ENCODE measurements at places on chromosomes 6 and 20. TPM values are rescaled to one million over a fixed set of nuclear protein-coding genes. Genes with fewer than 3 reads are reported as not detected.

- peak; percentile 85 for DNase-seq
Observed at GRCh38 chr20:37538003-37538402, 10.3 kb upstream of the BLCAP start.

- no peak for DNase-seq
Observed at GRCh38 chr6:79461205-79461604, 76.0 kb downstream of the LCA5 start.

The GRM4 gene
- not detected for total RNA-seq

DNA sequence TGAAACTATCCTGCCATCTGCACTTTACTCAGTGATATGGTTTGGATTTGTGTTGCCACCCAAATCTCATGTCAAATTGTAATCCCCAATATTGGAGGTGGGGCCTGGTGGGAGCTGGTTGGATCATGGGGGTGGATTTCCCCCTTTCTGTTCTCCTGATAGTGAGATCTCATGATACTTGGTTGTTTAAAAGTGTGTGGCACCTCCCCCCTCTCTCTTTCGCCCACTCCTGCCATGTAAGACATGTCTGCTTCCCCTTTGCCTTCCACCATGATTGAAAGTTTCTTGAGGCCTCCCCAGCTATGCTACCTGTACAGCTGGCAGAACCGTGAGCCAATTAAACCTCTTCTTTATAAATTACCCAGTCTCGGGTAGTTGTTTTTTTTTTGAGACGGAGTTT is 18.0 kb downstream of the PIGT start:
- DNase-seq: no peak

The RCAN2 gene
- 0.48 TPM for total RNA-seq

DNA sequence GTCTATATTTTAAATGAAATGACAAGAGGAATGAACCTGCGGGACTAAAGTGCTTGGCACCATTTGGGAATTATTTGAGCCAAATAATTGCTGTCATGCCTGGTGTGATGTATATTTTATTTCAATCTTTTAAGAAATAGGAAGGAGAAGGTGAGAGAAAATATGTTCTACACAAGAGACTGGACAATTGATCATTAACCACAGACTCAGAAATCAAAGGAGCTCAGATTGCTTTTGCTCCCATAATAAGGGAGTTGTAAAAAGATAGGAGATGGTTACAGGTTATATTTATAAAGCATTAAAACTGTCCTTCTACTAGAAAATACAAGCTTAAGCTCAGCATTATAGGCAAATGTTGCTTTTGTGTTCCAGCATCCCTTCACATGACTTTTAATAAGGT is 515.2 kb upstream of the SULF2 start:
- DNase-seq: no peak

GRCh38 chr6:148967541-148967956 is 220.7 kb downstream of the UST start:
- no peak for DNase-seq

The SMLR1 gene
- not detected for total RNA-seq

DNA sequence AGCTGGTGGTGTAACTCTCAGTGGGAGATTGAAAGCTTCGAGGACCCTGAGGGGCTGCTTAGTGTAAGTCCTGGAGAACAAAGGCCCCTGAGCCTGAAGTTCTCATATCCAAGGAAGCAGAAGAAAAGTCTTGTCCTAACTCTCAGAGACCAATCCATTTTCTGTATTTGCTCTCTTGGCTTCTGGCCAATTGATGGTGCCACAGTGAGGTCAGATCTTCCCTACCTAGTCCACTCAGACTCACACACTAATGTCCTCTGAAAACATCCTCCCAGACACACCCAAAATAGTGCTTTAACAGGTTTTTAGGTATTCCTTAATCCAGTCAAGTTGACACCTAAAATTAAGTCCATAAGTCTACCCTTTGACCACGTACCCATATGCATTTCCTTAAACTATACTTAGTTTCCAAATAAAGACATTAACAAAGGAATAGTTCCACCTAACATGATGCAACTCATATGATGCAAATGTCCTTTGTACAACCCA is 29.4 kb downstream of the ZNF292 start:
- no peak for DNase-seq

- DNase-seq: no peak
Observed at GRCh38 chr6:140821196-140821595, 1311.5 kb upstream of the GJE1 start.

The CD40 gene
- total RNA-seq: 0.72 TPM

DNA sequence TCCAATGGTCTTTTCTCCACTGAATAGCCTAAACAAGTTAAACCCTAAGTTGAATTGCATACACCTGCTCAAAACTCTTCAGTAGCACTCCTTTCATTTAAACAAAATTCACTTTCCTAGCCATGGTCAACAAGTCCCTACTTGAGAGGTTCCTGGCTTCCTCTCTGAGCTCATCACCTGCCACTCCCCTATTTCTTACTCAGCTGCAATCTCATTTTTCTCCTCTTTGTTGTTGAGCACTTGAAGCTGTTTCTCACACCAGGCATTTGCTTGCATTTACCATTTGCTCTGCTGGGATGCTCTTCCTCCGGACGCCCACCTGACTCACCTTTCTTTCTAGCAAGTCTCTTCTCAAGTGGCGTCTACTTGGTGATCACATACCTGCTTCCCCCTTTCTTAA is 38.5 kb downstream of the EDN1 start:
- no peak for DNase-seq

DNA sequence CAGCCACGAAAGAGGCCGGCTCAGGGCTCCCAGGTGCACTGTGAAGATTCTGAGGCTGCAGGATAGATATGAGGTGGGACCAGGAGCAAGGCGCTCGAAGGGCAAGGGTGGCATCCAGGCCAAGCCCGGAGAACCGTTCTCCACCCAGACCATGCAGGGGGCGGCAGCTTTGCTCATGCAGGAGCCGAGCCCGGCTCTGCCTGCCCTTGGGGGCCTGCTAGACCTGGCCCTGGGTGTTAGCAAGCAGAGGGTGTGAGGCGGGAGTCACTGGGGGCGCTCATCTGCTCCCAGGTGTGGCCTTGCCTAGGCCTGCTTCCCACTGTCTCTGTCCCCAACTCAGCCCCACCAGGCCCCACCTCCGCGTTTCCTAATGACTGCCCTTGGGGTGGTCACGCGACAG is 59.4 kb downstream of the WDR27 start:
- DNase-seq: no peak

The PLN gene
- total RNA-seq: not detected

All from RPMI7951 (cell line).